ENCODE measurements at places on chromosomes 2 and 18.

GRCh38 chr2:174914853-174915760 is 90.1 kb downstream of the CHN1 start:
- no peak for DNase-seq

GRCh38 chr18:45149712-45150111 is 465.6 kb upstream of the SLC14A2 start:
- no peak for DNase-seq

- no peak for DNase-seq
Measured at GRCh38 chr2:5507367-5507766, 184.8 kb upstream of the SOX11 start.

GRCh38 chr2:79512442-79513401 is at the start of gene CTNNA2:
CTNNA2 (plus strand) TSS chr2:79513051.
- DNase-seq = peak; percentile 46

DNA sequence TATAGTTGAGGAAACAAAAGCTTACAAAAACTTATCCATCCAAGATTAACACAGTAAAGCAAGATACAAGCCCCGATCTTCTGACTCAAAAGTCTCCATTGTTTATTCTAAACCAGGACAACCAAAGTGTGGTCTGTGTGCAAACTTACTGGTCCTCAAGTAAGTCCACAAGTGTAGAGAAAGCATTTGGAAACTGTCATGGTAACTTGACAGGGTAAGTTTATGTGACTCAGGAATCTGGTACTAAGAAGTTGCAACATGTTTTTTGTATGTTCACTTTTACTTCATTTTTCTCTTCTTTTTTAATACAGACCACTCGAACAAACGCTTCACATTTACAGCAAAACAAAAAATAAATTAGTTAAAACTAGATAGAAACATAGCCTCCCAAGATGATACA is 9.4 kb downstream of the MBD2 start:
- no peak for DNase-seq

GRCh38 chr2:7450833-7451190 is 533.6 kb downstream of the RNF144A start:
- no peak for DNase-seq

GRCh38 chr18:62720766-62721613 is 5.6 kb downstream of the PHLPP1 start:
- DNase-seq = no peak

- no peak for DNase-seq
Measured at GRCh38 chr2:96535331-96535730, 1.2 kb upstream of the ARID5A start.

- peak; percentile 90 for DNase-seq
Measured at GRCh38 chr18:3297025-3297984, 35.4 kb downstream of the MYL12B start.

GRCh38 chr18:29307231-29307630 is 1130.3 kb upstream of the CDH2 start:
- no peak for DNase-seq

- DNase-seq = no peak
Measured at GRCh38 chr2:24828238-24828996, 35.2 kb downstream of the CENPO start.

- DNase-seq = no peak
Measured at GRCh38 chr2:178542569-178542968, 62.3 kb downstream of the PLEKHA3 start.

DNA sequence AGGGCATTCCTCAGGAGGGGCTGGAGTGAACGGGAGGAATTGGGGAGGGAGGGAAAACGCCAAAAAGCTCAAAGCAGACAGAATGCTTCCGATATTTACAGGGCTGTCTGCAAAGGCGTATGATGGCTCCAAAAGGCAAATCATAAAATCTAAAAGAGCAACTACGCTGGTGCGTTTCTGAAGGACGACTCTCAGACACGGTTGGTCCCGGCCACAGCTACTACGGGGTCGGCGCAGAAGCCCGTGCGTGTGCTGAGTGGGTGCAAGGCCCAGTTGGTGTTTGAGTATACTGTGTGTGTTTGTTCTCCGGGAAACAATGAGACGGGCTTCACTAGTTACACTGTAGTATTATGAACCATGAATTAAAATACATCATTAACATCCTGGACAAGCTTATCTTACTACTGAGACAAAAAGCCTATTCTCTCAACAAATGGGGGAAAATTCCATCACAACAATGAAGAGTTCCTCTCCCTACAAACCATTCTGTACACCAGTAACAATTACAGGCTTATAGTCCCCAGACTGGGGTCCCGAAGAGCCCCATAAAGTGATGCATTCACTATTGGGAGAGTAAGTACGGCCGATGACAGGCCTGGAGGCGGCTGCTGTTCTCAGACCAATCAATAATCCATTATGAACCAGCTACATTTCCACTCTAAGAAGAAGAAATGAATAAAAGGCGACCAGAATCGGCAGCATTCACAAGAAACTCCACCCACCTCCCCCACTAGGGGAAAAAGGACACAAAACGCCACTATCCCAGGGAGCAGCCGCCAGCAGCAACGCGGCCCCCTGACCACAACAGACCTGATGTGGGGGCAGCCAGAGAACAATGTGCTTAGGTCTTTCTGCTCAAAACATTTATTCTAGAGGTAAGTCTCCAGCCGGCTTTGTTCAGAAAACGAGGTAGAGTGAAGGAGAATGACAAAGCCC is 43.4 kb downstream of the ZNF516 start:
- DNase-seq = no peak

DNA sequence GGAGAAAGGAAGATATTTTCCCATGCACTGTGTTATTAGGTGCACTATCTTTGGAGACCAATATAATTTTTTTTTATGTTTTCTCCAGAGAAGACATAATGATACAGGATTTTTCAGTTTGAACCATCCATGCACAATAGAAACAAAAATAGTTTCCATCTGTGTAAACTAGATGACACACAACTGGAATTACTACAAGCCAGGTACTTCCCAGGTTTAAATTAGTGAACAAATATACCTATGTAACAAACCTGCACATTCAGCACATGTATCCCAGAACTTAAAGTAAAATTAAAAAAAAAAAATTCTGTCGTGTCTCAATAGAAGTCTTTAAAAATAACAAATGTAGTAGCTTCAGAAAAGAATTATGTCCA is 1616.8 kb upstream of the ACVR2A start:
- DNase-seq = no peak

DNA sequence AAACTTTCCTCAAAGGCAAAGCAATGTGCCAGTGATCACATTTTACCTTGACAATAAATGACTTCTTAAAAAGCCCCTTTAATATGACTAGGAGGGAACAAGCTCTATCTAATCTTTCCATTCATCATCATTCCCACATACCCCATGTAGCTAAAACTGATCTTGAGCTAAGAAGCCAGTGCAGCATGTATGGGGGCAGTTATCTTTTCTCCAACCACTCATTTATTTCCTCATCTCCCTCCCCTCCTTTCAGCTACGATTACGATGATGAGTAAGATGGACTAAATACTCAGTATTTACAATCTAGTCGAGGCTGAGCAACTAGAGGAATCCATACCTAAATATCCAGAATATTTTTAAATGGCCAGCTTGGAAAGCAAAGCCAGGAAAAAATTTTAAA is 35.5 kb downstream of the PNO1 start:
- DNase-seq = no peak

- no peak for DNase-seq
Measured at GRCh38 chr2:136210822-136211221, 92.9 kb upstream of the CXCR4 start.

GRCh38 chr2:96547731-96548171 is 11.2 kb downstream of the ARID5A start:
- no peak for DNase-seq

DNA sequence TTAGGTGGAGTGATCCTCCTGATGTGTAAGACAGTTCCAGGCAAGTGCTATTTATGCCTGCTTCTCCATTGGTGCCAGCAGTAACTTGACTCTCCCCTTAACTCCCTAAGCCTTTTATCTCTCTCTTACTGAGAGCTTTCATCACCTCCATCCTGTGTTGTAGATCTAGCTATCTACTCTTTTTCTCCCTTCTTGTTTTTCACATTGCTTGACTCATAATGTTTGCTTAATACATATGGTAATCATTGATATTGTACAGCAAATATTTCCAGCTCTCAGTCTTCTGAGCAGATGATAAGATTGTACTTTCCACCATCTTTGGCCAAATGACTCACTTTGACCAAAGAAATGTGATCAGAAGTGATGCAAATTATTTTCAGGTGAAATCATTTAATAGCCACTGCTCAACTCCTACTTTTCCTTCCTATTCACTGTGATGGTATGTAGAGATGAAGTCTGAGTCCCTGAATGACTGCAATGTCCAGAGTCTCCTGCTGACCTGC is 165.0 kb downstream of the PLCL1 start:
- no peak for DNase-seq

DNA sequence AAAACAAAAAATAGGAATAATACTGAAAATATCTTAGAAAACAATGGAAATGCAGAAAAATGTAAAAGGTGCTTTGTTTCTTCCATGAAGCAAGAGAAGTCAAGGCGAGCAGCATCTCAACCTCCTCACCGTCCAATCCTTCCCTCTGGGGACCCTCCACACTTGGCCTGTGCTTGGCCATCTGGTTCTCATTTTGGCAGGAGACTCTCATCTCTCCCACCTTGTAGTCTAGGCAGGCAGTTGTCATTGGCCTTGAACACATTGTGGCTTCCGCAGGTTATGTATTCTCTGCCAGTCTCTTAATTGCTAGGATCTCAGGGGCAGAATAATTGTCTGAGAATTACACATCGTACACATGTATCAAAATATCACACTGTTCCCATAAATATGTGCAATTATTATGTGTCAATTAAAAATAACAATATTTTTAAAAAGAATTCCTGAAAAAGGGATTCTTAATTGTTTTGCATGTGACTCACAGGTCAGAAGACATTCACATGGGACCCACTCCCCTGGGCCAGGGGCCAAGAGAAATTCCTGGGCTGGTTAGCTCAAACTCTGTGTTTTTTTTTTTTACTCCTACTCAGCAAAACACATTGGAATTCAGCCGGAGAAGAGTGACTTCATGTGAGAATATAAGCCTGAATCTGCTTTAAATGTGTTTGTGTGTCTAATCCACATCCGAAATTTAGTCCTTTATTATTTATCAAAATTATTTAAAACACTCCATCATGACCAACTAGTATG is 14.0 kb upstream of the ANKRD62 start:
- no peak for DNase-seq

GRCh38 chr2:238099714-238100048 is 459 bp upstream of the ESPNL start:
- DNase-seq = no peak

- DNase-seq = peak; percentile 61
Measured at GRCh38 chr18:26763446-26764110, 101.9 kb downstream of the AQP4 start.

GRCh38 chr2:192311701-192312460 is 117.1 kb upstream of the TMEFF2 start:
- DNase-seq = no peak

- DNase-seq = no peak
Measured at GRCh38 chr18:45854036-45854586, 28.6 kb downstream of the SIGLEC15 start.

DNA sequence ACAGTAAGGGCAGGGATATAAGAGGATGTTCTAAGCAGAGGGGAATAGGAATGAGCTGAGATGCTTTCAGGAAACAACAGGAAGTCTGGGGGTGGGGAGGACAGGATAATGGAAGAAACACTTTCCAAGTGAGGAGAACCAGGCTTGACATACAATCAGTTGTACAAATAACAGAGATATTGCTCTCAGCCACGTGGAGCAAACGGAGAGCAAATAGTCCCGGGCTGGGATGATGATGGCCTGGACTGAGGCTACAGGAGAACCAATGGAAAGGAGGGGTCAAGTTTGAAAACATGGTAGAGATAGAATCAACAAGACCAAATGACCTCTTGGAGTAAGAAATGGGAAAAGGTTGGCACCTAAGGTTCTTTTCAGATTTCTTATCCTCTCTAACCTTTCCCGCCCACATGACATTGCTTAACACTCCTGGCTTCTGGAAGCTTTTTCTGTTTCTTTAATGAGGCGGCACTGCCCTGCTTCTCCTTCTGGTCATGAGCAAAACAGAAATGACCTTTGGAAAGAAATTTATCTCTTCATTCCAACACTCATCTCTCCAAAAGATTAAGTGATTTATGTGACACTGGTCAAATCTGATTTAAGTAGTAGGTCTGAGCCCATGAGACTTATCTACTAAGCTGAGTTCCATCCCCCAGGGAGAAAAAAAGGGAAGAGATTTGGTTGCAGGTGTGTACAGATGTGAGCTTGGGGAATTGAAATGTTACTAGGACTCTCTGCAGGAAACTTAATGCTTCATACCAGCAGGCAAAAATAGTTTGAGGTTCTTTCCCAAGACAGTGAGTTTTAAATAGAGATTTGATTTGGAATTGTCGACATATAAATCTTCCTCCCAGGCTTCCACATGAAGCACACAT is 442.9 kb upstream of the HNRNPA3 start:
- DNase-seq = no peak

DNA sequence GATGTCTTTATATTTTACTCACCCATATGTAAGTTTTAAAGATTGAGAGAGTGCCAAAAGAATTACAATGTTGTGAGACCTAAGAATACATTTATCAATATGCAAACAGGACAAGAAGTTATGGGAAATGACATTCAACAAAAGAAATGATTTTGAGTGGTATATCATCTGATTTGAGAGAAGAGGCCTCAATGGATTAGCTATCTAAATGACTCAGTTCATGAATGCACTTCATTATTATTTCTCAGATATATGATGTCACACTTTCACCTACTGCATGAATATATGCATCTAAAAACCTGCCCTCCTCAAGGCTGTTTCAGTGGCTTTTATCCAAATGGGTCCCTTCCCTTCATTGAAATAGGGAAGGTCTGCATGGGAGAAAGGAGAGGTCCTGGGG is 128.3 kb upstream of the LYPD1 start:
- DNase-seq = no peak

DNA sequence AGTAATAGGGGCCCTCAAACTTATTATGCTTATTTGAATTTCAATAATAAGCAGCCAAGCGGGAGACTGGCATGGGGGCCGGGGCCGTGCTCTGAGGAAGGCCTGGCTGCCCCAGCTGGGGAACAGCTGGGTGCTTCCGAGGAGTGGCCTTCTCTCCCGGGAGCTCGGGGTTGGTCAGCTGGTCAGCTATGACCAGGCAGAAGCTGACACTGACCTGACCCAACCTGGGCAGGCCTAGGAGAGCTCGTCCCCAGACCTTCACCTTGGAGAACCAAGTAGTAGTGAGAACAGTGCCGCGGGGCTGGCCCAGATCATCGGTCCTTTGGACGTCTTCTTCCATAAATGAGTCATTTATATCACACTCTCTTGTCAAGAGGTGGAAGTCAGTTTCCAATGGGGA is 36.1 kb downstream of the RRM2 start:
- no peak for DNase-seq

DNA sequence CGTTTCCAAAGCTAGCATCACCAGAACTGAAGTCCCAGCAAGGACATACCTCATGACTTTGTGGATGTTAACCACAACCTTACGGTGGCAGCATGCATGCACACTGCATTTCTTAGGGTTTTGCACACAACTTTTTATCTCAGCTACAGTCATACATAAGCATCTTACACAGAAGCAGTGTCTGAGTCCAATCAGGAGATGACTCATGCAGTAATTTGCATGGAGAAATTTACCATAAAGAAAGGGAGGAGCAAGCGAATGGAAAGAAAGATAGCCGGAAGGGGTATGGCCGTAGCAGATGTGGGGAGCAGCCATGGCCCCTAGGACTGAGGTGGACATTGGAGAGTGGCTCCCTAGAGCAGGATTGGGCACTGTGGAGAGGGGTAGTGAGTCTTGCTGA is 522.5 kb downstream of the GALR1 start:
- DNase-seq = no peak

GRCh38 chr18:49179222-49179621 is 228.5 kb upstream of the SMAD7 start:
- DNase-seq = no peak

GRCh38 chr2:33488178-33488690 is 11.8 kb downstream of the RASGRP3 start:
- no peak for DNase-seq

- DNase-seq = no peak
Measured at GRCh38 chr18:62838475-62839098, 123.2 kb downstream of the PHLPP1 start.
